Fibroblast of skin of left biceps (primary cell): ENCODE measurements at places on chromosomes 2 and 18.

GRCh38 chr18:8948471-8949149, 153.9 kb upstream of the NDUFV2 start:
- DNase-seq: peak; percentile 94

DNA sequence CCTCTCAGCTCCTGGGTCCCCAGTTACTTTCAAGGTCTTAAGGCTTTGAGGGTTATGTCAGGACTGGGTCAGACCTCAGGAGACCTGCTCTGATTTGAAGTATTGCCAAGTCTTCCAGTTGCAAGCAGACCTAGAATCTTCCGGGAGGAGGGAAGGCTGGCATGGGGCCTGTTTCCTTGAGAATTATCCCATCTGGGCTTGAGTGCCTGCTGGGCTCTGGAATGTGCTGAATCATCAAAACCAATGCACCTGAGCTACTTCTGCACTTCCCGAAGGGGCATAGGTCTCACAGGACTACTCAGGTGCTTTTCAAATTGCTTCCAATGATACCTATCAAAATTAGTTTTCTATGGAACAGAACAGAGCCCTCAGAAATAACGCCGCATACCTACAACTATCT, 327.3 kb downstream of the XIRP2 start:
- DNase-seq: no peak

DNA sequence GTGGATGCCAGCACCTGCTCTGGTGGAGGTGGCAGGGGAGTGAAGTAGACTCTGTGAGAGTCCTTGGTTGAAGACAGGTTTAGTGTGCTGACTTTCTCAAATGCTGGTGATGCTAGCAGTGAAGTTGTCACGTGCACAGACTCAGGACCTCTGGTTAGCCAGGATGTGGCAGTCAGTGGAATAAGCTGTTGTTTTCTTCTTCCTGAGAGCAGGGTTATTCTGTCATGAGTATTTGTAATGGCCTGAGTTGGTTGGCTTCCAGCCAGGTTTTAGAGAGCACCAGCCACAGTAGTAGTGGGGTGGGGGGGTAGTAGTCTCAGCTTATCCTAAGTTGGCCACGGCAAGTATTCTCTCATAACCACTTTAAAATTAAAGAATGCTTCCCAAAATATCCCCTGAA, 238.5 kb upstream of the FBXO11 start:
- no peak for DNase-seq

GRCh38 chr2:54456362-54456611, 160 bp downstream of the SPTBN1 start:
- DNase-seq: no peak

- DNase-seq: no peak
Observed at GRCh38 chr2:207506426-207506825, 23.3 kb upstream of the CREB1 start.

GRCh38 chr18:9854801-9855676, 30.7 kb upstream of the TXNDC2 start:
- DNase-seq: no peak

DNA sequence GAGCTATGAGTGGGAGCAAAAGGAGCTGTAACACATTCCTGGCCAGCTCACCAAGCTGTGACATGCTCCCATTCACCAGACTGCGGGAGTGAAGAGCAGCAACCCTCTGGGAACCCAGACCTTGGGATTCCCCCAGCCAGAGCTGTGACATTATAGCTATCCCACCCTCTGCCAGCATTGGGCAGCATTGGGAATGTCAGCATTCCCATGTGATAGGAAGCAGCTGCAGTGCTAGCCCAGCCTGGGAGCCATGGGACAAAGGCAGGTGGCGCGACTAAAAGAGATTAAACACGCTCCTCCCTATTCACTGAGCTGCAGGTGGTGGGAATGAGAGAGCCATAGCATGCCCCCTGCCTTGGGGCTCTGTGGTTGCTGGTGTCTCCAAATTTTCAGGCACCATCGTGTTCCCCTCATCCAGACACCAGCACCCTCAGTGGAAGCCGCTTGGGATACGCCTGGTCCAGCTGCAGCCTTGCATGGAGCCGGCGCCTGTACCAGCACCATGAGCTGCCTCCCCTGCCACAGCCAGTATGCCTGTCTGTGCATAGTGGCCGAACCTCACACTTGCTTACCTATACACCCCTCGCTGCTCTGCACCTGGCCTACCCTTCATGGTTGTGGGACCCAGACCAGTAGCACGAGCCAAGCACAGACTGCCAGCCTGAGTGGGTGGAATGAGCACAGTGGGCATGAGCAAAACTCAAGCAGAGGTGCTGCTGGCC, 695.6 kb upstream of the GCFC2 start:
- no peak for DNase-seq

DNA sequence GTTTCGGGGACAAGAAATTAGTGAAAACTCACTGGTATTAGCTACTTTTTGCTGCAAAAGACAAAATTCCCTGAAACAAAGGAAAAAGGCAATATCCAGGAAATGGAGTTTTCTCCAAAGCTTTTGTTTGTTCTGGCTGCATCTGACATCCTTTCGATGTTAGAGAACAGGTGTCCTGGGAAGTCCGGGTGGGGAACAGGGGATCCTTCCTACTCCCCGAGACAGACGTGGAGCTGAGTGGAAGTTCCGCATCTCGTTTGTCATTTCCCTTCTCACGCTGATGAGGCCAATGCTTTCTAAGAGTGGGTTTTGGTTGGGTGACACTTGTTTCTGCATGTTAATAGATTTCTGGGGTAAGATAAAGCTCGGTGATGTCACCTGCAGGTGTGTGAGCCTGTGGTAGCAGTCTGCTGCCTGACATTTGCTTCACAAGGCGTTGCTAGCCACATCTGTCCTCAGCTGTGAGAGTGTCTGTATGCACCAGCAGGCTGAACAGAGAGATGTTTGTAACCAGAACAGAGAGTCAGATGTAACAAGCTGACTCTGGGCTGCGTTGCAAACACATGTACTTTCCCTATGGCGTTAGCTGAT, 125.9 kb downstream of the ACOXL start:
- no peak for DNase-seq

- DNase-seq: peak; percentile 3
Observed at GRCh38 chr2:20796374-20796791, 26.5 kb downstream of the LDAH start.

- DNase-seq: no peak
Observed at GRCh38 chr2:156332284-156332533, 312 bp downstream of the NR4A2 start.

DNA sequence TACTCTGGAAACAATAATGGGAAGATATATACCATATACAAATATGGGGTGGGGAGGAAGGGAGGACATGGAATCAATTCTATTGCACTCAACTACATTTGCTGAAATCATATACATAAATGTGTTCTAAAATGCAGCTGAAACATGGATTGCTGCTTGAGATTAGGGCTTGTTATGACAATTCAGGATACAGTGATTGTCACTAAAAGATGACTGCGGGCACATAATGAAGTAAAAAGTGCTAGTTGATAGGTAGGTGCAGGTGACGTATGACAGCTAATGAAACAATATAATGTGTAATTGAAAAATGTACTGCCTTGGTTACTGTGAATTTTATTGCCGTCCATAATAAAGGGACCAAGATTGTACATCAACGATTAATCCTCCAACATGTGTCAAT, 1062.1 kb upstream of the FANCL start:
- no peak for DNase-seq

DNA sequence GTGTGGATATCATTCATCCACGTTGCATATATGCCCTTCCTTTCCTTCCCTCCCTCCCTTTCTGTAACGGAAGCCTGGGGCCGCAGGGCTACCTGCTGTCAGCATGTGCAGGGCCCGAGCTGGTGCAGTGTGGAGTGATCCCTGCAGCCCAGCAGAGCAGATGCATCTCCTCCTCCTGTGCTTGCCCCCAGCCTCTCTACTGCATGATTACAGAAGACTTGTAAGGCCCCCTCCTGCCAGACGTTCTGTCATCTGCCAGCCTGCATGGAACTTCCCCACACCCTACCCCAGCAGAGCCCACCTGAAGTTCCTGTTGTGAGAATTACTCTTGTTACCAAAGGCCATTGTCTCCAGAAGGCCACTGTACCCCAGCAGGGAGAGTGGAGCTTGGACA, 67.5 kb upstream of the FOSL2 start:
- no peak for DNase-seq

- DNase-seq: peak; percentile 17
Observed at GRCh38 chr18:33839452-33840211, 261.6 kb downstream of the ASXL3 start.

- DNase-seq: no peak
Observed at GRCh38 chr2:68796295-68796905, 61.8 kb downstream of the ARHGAP25 start.

- DNase-seq: no peak
Observed at GRCh38 chr18:79948719-79949411, 2.6 kb downstream of the SLC66A2 start.

- DNase-seq: no peak
Observed at GRCh38 chr2:217588266-217588665, 414.5 kb downstream of the TNS1 start.

- no peak for DNase-seq
Observed at GRCh38 chr18:13481820-13482617, 244.3 kb downstream of the FAM210A start.

- DNase-seq: no peak
Observed at GRCh38 chr18:27010784-27011183, 145.3 kb upstream of the AQP4 start.

- no peak for DNase-seq
Observed at GRCh38 chr2:171541202-171541887, 19.1 kb downstream of the CYBRD1 start.

GRCh38 chr18:24112464-24112863, 26.4 kb upstream of the CABYR start:
- no peak for DNase-seq

GRCh38 chr2:239836021-239836765, 188.9 kb downstream of the NDUFA10 start:
- DNase-seq: no peak

DNA sequence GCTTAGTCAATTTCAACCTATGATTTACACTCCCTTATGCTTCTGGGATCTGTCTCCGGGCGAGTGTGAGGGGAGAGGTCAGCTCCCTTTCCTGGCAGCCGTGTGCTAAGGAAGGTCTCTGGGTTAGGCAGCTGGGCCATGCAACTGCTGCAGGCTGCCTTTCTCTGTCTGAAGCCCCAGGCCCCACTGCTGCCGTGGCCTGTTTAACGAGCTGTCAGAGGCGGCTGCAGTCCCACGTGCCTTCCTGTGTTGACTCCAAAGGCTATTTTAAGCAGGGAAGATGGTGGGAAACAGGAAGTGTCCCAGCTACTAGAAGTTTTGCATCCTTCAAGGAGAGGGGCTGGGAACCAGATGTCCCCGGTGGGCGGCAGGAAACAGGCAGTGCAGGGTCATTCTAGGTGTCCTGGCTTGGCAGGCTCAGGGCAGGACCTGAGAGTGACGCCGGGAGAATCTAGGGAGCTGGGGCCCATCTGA, 186.4 kb downstream of the TNS1 start:
- no peak for DNase-seq

DNA sequence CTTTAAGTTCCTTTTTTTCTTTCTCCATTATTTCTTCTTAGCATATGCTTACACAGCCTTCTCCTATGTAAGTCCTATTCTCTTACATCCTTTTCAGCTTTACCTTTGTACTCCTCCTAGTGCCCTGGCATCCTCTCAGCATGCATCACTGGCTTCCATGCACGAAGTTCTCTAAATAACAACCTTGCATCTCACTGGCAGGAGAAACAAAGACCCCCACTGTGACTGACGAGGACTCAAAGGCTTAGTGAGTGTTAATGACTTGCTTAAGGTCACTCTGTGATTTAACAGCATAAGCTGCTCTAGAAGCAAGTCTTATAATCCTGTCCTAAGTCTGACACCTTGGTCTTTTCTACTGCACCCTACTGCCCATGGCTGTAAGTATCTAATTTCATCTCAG, 1236.0 kb upstream of the CELF4 start:
- DNase-seq: no peak

GRCh38 chr2:209600341-209601171, 171.1 kb upstream of the UNC80 start:
- DNase-seq: no peak

GRCh38 chr2:172246649-172247048, 143.9 kb upstream of the DLX2 start:
- no peak for DNase-seq

DNA sequence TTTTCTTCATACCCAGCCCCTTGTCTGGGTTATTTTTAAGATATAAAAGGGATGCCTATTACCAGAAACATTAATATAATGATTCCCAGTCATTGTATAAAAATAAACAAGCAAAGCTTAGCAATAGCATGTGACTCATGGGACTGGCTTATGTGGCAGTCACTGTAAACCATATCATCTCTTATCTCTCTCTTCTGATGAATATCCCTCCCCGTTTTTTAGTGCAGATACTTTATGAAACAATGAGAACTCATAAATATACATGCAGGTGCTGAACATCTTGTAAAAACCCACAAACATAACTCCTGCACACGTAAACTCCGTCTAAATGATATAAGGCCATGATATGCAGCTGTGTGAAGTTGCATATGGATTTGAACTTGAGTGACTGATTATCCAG, 154.9 kb downstream of the MGAT5 start:
- no peak for DNase-seq

DNA sequence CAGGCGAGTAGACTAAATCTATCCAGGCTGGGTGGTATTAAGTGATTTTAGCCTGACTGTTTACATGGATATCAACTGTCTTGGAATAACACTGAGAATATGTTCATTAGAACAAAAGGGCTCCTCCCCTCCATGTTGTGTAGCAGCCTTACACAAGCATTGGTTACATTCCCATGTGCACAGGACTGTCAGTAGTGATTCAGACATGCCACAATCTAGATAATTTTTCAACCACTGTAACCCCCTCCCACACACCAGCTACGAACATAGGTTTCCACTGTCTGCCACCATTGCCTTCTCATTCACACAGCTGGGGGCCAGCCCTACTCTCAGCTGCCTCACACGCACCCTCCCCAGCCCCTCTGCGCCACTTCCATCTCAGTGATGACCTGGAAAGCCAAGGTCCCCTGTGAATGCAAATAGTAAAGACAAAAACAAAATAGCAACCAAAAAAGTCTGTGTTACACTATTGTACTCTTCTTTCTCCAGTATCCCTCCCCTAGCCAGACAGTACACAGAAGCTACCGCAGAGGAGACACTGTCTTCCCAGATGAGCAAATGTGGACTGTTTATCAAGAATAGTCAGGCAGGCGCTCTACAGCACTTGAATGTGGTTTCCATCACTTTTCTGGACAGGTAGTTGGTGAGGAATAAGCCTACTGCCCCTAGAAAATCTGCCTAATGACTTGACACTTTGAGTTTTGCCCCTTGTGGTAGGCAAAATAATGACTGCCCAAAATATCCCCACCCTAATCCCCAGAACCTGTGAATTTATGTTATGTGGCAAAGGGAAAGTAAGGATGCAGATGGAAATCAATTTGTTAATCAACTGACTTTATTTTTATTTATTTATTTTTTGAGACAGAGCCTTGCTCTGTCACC, 27.9 kb upstream of the TYMS start:
- no peak for DNase-seq
